ENCODE measurements at places on chromosomes 4 and X.

GRCh38 chr4:164959896-164960295 is 17.6 kb downstream of the TRIM61 start:
- peak; percentile 32 for DNase-seq
- H3K4me1 ChIP-seq, result peaks cover 4% of the 10 kb centered on the region
- no peak overlapping the region for H3K27ac ChIP-seq
- H3K36me3 ChIP-seq, result no peaks in the 10 kb centered on the region

DNA sequence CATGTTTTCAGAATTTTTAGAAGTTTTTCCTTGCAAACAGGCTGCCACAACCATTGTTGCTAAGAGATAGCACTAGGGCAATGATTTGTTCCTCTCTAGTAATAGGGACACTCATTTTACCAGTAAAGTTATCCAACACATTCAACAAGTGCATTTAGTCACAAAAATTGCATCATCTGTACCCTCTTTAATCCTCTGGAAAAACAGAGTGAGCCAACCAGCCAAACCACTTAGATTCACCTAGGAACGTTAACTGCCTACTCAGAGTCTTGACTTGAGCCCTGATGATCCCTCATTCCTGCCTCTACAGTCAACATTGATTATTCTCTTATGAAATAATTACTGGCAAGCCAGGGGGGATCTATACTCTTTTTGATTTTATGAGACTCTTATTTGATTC is 17.0 kb upstream of the ADGRA3 start:
- no peaks in the 10 kb centered on the region for H3K27me3 ChIP-seq
- H3K36me3 ChIP-seq, result no peaks in the 10 kb centered on the region
- H3K27ac ChIP-seq, result no peak overlapping the region

- H3K4me3 ChIP-seq, result no peak overlapping the region
- no peaks in the 10 kb centered on the region for H3K4me1 ChIP-seq
- no peak for DNase-seq
- no peaks in the 10 kb centered on the region for H3K36me3 ChIP-seq
Observed at GRCh38 chrX:34687095-34687494, 30.0 kb upstream of the TMEM47 start.

DNA sequence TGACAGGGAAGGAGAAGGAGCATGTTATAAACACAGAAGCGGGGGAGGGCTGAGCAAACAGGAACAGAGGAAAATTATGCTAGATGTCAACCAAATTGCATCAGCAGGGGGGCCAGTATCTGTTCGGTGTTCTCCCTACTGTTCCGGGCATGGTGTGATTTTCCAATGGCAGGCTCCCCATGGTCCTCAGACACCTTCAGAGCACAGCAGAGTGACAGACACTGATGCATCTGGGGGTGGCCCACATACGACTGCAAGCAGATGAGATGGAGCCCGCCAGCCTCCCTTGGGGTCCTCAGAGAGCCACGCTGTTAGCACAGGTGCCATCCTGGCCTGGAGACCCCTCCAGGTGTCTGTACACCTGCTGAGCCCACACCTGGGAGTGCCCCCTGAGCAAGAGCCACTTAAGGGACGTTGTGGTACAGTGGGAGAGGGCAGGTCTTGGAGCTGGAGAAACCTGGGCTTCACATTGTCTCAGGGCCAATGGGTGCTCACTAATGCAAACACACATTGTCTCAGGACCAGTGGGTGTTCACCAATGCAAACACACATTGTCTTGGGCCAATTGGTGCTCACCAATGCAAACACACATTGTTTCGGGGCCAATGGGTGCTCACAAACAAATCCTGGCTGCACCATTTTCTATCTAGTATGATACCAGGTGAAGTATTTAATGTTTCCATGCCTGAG is 95.4 kb downstream of the SLC2A9 start:
- H3K27ac ChIP-seq, result no peak overlapping the region
- H3K27me3 ChIP-seq, result no peaks in the 10 kb centered on the region
- peaks cover 7% of the 10 kb centered on the region for H3K4me1 ChIP-seq
- no peak for DNase-seq
- no peak overlapping the region for H3K4me3 ChIP-seq

DNA sequence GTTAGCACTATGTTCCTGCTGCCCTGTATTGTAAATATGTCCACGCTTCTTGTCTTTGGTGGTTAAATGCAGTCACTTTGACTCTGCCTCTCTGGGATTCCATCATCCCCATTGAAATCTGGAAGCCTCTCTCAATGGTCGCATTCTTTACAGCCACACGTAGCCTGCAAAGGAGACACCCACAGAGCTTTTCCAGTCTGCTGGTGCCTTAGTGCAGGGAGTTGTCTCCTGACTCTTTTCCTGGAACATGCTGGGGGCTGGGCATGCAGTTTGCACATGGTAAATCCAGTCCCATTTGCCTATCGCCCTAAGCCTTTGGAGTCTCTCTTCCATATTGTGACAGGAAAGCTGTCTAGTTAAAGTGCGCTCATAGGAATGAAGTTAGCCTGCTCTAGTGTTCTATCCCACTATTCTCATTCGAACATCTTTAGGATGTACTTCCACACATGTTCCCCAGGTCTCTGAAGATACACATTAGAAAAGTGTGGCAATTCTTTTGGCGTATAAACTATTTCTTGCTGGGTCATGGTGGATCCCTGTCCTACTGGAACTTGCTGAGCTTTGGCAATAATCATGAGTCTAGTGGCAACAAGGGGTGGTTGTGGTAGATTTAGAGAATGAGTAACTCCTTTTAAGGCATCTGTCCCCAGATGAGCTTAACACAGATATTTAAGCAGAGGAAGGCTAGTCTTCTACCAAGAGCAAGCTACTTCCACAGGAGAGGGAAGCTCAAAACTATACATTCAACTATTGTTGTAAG is 33.7 kb downstream of the COQ2 start:
- no peaks in the 10 kb centered on the region for H3K27me3 ChIP-seq
- H3K36me3 ChIP-seq, result no peaks in the 10 kb centered on the region
- no peak overlapping the region for H3K4me3 ChIP-seq
- DNase-seq, result no peak
- H3K27ac ChIP-seq, result no peak overlapping the region

DNA sequence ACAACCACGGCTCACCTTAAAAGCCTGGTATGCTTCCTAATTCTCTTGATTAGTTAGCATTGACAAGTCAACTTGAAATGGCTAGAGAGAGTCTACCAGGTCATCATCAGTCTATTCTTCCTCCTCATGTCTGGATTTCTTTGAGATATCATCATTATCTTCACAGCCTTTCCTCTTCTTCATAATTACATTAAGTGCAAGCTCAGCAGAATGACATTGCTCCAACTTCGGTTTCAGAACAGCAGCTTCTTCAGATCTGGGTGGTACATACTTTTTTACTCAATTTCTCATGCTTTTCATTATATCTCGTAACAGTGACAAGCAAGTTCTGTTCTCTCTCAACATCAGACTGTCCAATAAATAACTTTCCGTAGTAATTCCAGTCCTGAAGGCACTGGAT is 337.5 kb upstream of the TENM3 start:
- H3K27ac ChIP-seq, result no peak overlapping the region
- no peak for DNase-seq
- no peak overlapping the region for H3K4me3 ChIP-seq
- H3K27me3 ChIP-seq, result no peaks in the 10 kb centered on the region
- no peaks in the 10 kb centered on the region for H3K4me1 ChIP-seq
- H3K36me3 ChIP-seq, result no peaks in the 10 kb centered on the region

- no peaks in the 10 kb centered on the region for H3K27me3 ChIP-seq
- H3K27ac ChIP-seq, result no peak overlapping the region
- peaks cover 3% of the 10 kb centered on the region for H3K36me3 ChIP-seq
Observed at GRCh38 chr4:41069838-41070237, 144.5 kb downstream of the APBB2 start.

DNA sequence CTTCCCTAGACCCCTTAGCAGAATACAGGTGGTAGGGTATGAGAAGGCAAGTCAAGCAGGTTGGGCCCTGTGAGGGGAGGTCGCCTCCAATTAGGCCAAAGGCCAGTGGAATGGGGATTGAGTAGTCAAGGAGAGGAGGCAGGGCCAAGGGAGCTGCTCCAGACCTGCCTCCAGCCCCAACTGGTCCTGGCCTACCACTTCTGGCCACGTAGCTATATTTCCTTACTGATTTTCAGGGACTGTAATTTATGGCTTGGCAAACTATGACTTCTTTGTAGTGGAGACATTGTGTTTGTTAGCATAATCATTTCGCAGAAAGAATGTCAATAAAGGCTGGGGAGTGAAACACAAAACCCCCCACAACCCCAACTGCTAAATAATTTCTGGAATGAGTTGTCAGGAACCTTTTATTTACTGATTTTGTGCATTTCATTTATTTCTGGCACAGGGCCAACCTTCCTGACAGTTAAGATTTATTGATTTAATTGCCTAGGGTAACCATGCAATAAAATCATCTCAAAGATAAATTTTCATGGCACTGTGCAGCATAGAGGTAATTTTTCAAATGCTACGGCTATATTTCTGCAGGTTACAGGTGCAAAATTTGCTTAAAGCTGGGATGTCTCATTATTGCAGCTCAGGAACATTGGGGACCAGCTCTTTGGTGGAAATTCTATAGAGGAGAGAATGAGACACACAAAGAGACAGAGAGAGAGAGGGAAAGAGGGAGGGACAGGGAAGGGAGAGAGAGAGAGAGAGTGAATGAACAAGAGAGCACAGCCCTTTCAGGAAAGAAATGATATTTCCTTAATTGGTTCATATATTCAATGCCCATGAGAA is 494.9 kb downstream of the IDS start:
- no peak overlapping the region for H3K4me3 ChIP-seq
- DNase-seq, result no peak
- no peak overlapping the region for H3K27ac ChIP-seq
- no peaks in the 10 kb centered on the region for H3K27me3 ChIP-seq

DNA sequence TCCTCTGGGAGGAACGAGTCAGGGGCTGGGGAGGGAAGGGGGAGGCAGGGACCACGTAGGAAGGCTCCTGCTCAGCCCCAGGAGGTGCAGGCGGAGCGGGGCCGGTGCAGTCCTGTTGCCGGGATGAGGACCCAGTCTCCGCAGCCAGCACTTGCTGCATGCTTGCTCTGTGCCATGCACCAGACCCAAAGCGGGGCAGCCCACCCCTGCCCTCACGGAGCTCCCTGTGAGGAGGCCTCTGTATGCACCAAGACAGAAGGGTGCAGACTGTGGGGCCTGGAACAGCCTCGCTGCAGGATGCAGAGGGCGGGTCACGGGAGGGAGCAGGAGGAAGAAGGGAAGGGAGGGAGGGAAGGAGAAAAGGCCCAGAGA is 61.9 kb downstream of the ABLIM2 start:
- no peak overlapping the region for H3K4me3 ChIP-seq
- DNase-seq, result no peak
- no peaks in the 10 kb centered on the region for H3K4me1 ChIP-seq
- H3K36me3 ChIP-seq, result no peaks in the 10 kb centered on the region
- H3K27me3 ChIP-seq, result no peaks in the 10 kb centered on the region

DNA sequence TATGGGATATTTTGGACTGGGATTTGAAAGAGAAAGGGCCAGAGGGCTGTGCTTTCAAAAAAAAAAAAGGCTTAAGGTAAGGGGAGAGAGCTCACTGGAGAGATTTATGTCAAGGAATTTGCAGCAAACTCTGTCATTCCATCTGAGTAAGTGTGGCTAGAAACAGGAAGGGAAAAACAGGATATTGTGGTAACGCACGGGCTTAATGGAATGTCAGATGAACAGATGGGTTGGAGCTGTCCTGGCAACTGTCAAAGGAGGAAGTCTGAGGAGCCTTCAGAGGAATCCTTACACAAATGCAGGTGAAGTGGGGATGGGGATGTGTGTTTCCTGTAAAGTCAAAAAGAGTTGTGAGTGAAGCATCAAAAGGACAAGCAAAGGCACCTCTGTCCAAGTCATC is 15.1 kb upstream of the NKX3-2 start:
- no peaks in the 10 kb centered on the region for H3K36me3 ChIP-seq
- no peak for DNase-seq
- peak overlapping the region; percentile 23 for H3K27ac ChIP-seq
- no peaks in the 10 kb centered on the region for H3K4me1 ChIP-seq
- H3K27me3 ChIP-seq, result no peaks in the 10 kb centered on the region

DNA sequence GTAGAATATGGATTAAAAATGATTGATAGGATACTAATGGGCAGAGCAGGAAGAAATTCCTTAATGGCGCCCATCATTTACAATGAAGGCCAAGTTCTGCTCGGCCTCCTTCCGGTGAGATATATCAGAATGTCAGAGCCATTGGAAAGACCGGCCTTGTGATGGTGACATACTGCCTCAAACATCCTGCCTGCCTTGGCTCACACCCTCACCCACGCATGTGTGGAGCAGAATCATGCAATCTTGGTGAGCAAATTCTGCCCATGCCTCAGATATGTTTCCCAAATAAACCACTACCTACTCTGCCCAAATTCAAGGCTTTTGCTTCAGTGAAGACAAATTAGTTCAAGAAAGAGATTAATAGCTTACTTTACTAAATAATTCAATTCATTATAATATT is 163.3 kb downstream of the MID1 start:
- no peak overlapping the region for H3K4me3 ChIP-seq
- no peaks in the 10 kb centered on the region for H3K4me1 ChIP-seq
- no peak overlapping the region for H3K27ac ChIP-seq
- DNase-seq, result no peak
- H3K36me3 ChIP-seq, result peaks cover 42% of the 10 kb centered on the region

DNA sequence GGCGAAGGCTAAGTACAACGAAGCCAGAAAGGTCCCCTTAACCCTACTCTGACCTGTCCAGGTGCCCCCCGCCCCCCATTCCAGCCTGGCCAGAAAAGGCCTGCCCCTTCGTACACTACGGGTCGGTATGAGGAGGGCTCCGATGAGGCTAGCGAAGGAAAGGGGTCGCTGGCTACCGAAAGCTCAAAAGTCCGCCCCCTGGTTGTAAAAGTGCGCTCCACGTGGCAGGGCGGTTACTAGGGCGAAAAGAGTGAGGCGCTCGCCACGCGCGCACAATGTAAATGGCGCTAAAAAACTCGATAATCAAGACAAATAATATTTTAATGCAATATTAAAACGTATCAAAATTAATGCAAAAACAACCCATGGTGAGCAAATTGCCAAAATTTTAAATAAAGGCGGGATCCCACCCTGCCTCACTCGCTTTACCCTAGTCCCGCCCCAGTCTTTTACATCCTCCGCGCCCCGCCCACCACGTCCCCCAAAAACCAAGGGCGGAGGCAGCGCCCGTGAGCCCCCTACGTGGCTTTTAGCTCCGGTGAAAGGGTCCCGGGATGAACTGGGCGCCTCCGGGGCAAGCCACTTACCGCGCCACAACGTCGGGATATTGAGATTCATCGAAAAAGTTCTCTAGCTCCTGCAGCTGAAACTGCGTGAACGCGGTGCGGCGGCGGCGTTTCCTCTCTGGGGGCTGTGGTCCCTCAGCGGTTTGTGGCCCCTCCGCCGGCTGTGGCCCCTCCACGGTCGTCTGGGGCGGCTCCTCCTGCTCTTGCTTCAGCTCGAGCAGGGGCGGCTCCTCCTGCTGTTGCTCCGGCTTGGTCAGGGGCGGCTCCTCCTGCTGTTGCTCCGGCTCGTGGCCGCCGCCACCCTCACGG is 929 bp downstream of the ESX1 start:
- no peaks in the 10 kb centered on the region for H3K4me1 ChIP-seq
- H3K27ac ChIP-seq, result no peak overlapping the region
- DNase-seq, result no peak
- no peak overlapping the region for H3K4me3 ChIP-seq
- H3K27me3 ChIP-seq, result peaks cover 19% of the 10 kb centered on the region

Data from trophoblast cell (in vitro differentiated cells and primary cell).